ENCODE measurements at places on chromosomes 16 and 17.

GRCh38 chr17:70313086-70313852, 143.9 kb downstream of the KCNJ2 start:
- DNase-seq = no peak

DNA sequence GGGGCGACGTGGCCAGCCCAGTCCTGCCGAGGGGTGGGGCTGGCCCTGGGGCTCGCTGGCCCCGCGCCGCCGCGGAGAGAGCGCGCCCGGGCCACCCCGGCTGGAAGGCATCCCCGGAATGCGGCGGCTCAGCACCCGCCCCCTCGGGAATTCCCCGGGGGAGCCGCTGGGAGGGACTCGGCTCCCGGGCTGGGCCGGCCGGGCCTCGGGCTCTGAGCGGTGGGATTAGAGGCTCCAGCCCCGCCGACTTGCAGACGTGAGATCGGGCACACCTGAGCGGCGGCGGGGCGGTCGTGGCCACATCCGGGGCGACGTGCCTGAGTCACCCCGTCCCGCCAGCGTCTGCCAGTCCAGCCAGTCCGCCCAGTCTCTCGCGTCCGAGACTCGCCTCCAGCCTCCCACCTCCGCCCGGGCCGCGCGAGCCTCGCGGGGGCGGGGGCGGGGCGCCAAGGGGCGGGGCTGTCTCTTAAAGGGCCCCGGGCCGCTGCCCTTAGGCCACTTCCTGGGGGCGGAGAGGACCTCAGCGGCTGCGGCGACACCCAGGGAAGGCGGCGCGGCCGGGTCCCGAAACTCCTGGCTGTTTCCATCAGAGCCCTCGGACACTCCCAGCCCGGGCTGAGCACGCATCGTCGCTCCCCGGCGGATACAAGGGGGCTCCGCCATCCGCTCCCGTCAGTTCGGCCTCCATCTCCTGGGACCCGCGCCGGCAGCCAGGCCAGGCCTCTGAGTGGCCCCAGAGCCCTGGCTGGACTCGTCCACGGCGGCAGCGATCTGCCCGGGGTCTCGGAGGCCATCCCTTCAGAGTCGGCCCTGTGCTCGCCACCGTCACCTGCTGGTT, at the start of gene KCTD11:
KCTD11 (plus strand) TSS at position 498 of the 838 bp plus-strand sequence.
- peak; percentile 80 for DNase-seq

- DNase-seq = peak; percentile 29
Observed at GRCh38 chr17:83080858-83081683, 1.7 kb downstream of the METRNL start.

- DNase-seq = no peak
Observed at GRCh38 chr16:30946671-30947540, 2.0 kb upstream of the ORAI3 start.

DNA sequence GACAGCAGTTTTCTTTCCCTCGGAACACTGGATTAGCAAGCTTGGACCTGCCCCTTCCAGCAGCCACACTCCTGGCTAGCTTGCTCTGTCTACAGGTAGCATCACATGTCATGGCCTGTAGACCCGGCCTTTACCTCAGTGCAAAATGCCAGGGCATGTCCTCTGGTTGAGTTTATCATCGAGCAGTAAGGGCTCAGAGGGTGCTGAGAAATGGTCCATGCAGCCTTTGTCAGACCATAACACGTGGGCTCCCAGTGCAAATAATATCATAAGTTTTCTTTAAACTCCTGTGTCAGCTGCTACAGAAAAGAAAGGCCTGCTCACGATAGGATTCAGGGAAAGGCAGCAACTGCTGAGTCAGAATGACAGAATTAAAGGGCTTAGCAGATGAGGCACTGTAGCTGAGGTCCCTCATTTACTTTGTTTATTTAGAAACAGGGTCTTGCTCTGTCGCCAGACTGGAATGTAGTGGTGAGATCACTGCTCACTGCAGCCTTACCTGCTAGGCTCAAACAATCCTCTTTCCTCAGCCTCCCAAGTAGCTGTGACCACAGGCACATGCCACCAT, 8.0 kb upstream of the GNA13 start:
- DNase-seq = peak; percentile 35

DNA sequence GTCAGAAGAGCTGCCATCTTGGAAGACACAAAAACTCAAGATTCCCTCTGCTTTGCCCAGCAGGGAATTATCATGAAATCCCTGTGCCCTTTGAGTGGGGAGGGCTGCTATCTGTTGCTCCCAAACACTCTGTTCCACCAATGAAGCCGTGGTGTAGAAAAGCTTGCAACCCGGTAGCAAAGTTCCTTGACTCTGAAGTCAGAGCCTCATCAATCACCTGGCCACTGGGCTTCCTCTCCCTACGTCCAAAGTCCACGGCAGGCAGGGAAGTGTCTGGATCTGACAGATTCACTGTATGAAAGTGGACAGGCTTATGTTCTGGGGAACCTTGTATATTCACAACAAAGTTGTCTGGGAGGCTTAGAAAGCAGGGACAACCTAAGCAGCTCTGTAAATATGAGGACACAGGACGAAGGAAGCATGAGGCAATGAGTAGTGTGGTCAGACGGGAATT, 343.3 kb downstream of the SLC39A11 start:
- no peak for DNase-seq

DNA sequence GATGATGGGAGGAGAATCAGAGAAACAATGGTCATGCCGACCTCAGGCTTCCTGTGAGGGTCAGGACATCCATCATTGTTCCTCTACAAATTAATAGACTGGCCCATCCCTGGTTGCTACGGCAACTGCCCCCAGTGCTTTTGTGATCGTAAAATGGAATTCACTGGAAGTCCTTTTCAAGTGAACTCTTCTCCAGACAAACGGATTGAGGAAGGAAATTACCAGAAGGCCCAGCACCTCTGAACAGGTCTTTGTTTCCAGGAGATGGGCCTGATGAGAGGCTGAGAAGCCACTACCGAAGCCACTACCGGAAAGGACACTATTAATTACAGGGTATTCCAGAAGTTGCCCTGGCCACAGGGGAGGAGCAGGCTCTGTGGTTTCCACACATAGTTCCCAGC, 126.0 kb downstream of the MGAT5B start:
- no peak for DNase-seq

DNA sequence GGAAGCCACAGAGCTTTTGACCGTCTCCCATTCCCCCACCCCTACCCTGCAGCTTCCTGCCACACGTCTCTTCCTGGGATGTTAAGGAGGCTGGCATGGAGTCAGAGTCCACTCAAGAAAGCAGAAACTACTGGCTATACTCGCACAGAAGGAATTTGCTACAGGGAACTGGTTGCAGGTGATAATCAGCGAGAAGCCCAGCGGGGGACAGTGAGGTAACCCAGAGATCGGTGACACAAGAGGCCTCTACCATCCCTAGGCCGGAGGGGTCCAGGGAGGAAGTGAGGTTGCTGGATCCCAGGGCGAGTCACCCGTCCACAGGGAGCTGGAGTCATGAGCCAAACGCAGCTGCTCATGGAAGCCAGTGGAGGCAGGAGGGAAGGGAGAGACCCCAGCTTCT, 93.7 kb downstream of the SDK2 start:
- DNase-seq = no peak

DNA sequence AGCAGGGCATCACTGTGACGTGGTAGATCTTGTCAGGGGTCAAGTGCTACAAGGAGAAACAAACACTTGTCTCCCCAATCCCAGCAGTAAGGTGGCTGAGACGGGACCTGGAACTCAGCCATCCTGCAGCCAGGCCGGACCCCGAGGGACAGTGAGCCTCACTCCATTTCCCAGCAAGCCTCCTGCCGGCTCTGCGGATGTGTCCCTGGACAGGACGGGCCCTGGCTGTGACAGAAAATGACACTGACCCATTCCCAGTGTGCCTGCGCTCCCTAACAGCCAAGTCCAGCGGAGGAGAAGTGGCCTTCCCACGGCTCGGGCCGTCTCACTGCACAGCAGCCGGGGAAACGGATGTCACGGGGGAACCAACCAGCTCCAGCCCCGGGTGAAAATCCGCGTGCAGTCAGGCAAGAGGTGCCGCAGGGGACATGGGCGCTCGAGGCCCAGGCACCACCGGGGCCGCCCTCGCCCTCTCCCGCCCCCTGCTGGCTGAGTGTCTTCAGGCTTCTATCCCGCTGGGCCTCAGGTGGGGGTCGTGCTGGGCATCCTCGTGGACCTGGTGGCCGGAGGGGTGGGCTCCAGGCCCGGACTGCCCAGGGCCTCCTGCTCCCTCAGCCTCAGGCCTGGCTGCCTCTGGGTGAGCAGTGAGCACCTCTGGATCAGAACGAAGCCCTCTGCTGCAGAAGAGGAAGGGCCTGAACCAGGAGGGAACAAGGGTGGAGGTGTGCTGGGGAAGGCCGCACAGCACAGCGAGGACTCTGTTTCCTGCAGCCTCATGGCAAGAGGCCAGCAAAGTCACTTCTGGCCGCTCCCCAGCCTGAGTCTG, 6.7 kb downstream of the HAGHL start:
- no peak for DNase-seq

DNA sequence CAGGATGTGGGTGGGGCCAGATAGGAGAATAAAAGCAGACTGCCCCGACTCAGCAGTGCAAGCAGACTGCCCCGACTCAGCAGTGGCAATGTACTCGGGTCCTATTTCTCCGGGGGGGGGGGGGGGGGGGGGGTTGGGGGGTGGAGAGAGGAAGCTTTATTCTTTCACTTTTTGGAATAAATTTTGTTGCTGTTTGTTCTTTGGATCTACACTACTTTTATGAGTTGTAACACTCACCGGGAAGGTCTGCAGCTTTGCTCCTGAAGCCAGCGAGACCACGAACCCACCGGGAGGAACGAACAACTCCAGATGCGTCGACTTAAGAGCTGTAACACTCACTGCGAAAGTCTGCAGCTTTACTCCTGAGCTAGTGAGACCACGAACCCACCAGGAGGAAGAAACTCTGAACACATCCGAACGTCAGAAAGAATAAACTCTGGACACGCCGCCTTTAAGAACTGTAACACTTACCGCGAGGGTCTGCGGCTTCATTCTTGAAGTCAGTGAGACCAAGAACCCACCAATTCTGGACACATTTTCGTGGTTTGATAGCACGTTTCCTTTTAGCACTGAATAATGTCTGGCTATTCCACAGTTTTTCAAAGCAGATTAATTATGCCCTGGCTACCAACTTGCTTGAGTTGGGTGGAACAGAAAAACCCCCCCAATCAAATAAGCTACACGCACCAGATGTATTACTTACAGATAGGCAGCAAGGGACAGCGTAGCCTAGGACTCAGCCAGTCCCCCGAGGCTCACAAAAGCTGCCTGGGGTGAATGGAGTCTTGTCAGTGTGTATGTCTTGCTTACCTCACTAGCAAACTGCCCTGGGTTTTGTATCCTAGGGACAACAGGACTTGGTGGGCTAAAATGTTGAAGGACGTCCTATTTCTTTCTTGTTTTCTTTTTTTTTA, 11.9 kb downstream of the FZD2 start:
- DNase-seq = peak; percentile 88

DNA sequence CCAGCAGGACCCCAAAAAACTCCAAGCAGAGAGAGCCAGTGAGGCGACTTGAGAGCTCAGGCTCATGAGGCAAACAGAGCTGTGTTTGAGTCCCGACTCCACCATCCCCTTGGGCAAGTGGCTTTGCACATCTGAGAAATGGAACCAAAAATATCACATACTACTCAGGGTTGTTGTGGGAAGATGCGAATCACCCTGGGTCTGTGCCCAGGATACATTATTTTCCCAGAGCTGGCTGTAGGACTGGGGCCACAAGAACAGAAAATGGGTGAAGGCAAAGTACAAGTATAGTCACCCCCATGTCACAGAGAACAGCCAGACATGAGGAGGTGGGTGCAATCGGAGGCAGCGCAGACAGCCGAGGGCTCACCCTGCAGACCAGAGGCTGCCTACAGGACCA, 127.3 kb downstream of the GAS7 start:
- no peak for DNase-seq

GRCh38 chr17:27543958-27544349, 87.0 kb upstream of the LGALS9 start:
- no peak for DNase-seq

DNA sequence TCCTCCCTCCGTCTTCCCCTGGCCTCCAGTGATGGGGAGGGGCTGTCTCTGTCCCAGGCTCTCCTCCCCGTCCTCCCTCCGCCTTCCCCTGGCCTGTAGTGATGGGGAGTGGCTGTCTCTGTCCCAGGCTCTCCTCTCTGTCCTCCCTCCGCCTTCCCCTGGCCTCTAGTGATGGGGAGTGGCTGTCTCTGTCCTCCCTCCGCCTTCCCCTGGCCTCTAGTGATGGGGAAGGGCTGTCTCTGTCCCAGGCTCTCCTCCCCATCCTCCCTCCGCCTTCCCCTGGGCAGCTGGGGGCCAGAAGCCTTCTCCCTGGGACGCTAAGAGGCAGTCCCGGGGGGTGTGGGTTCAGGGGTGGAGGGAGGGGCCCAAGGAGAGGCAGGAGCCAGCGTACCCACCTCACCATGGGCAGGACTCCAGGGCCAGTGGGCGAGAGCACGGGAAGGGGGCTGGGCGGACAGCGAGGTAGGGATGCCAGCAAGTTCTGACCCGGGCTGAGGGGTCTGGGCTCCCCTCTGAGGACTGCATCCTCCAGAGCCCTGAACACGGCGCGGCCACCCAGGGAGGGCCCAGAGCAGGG, 14.8 kb downstream of the UTS2R start:
- DNase-seq = no peak

DNA sequence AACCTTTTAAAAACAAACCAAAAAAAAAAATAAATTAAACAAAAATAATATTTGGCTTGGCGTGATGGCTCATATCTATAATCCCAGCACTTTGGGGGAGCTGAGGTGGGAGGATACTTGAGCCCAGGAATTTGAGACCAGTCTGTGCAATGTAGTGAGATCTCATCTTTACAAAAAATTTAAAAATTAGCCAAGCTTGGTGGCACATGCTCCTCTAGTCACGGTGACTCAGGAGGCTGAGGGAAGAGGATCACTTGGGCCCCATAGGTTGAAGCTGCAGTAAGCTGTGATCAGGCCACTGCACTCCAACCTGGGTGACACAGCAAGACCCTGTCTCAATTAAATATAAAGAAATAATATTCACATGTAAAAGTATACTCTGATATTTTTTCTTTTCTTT, 12.2 kb downstream of the GNGT2 start:
- DNase-seq = no peak

DNA sequence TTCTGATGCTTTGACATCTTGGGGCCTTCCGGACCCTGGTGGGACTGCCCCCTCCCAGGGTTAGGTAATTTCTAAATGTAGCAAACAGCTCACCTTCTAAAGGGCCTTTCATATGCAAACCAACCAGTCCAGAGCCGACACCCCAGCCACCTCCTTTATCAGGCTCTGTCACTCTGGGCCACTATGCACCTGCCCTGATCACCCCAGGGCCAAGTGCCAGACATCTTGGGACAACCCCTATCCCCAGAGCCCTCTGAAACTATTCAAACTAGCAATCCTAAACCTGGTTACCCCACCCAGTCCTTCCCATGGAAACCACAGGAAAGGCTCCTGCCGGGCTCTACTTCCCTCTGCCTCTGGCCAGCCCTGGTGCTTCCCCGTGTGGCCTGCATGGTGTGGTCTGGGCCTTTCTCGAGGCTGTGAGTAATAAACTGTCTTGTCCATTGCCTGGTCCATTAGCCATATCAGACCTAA, 91.2 kb upstream of the TNRC6C start:
- no peak for DNase-seq
